ENCODE measurements at places on chromosomes 3 and 15.

DNA sequence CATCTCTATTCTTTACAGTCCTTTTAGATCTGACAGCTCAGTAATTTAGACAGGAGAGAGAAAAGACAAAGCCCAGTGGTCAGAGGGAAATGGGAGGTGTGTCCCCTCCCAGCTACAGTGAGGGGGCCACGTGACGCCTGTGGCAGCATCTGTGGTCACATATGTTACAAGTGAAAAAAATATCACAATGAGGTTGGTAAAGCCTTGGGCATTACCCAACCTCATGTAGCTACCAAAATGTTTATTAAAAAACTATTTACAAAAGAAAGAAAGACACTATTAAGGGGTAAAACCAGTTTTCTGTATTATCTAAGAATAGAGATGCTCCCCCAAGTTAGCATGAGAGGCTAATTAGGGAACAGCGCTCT lies 42.9 kb upstream of the PLCL2 start:
- DNase-seq: no peak

GRCh38 chr3:139304383-139304782 lies 39.4 kb upstream of the MRPS22 start:
- DNase-seq: no peak

DNA sequence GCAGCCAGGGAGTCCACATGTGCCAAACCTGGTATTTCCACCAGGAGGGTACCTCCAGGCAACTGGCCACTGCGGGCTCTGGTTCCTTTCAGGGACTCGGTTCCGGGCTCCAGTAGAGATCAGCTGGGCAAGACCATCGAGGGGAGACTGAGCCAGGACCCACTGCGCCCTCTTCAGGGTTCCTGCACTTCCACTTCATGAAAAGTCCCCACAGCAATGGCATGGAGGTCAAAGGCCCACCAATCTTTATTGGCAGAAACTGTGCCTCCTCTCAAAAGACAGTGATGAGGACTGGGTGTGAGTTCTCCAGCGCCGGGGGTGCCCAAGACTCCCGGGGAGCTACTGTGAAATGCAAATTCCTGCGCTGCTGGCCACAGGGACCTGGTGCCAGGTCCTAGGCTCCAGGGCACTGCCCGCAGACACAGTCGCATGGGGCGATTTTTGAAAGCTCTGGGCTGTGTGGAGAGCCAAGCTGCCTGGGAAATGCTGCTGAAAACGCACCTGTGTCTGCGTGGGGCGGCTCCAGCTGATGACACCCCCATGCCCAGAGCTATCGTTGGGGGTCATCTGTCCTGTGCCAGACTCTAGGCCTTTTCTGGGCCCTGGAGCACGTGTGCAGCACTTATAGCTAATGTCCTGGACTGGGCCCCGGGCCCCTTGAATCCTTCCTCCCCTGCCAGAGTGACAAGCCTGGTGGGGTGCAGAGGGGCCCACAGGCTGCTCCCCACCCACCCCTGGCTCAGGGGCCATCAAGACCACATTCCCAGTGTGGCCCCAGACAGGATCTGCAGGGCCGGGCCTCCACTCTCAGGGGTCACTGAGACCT lies 144.0 kb downstream of the NSMCE3 start:
- DNase-seq: no peak

GRCh38 chr15:62150445-62150844 lies 14.6 kb downstream of the C2CD4B start:
- no peak for DNase-seq

DNA sequence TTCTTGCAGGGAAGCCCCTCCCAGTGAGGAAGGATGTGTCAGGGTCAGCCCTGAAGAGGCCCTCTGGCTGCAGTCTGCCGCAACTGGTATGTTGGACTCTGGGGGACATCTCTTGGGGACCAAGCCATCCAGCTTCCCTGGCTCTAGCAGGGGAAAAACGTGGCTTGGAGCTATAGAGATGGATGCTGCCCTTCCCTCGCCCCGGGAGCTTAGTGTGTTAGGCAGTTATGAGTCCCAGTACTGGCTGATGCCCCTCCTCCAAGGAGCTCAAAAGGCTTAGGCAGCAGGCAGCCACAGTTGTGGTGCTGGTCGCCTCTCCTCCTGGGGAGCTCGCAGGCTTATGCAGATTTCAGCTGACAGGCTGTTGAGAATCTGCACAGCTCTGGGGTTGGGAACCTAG lies 353.1 kb upstream of the GBE1 start:
- DNase-seq: no peak

GRCh38 chr15:67165254-67166253 lies 88.9 kb downstream of the AAGAB start:
- DNase-seq: no peak

GRCh38 chr15:41333026-41333562 lies 413 bp downstream of the NUSAP1 start:
- DNase-seq: no peak

DNA sequence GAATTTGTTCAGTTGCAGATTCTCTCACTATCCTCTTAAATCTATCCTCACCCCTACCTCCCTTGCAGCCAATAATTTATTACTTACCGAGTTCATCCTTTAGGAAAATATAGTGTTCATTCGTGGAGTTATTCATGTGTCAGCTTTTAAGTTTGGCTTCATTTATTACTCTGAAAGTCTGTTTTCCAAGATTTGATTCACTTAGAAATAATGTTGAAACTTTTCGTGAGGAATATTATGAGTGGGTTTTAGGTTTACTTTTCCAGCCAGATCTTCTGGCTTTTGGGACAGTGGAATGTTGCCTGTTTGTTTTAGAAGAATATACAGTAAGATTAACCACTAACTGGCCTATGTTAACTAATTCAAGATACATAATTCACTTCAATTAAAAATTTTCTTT lies 161.0 kb upstream of the CGNL1 start:
- DNase-seq: no peak

DNA sequence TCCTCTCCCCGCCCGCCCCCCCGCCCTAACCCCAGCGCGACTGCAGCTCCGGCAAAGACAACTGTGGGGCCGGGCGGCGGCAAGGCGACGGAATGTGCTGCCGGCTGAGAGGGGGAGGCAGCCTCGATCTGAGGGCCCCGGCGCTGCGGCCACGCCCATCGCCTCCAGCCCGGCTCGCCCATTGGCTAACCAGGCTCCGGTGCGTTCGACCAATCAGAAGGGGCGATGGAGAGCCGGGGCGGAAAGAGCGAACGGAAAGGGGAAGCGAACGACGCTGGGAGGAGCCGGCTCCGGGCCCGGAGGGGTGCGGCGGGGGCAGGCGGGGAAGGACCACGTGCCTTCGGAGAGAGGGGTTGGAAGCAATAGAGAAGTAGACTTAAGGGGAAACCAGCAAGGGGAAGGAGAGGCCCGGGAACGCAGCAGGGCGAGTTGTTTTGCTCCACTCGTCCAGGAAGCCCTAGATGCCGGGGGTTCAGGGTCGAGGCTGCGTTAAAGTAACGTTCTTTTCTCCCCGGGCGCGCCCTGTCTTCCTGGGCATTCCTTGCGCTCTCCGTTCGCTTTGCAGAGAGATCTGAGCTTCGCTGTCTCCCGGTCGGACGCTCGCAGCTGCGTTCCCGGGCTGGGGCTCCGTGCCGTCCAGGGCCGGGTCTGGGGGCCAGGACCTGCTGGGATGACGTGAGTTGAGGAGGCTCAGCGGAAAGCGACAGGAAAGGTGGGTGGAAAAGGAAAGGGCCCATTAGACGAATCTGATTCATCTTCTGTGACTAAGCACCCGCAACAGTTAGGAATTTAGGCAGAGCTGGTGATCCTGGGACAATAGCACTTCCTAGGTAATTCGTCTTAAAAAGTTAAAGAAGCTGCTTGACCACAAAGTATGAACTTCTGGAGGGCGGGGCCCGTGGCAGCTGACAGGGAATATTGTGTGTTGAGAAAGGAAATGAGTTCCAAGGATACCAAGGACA lies at the start of gene KPNA4:
TSS of gene KPNA4 (minus strand) at position 130 of the 962 bp plus-strand sequence. CDS start 289 bp downstream, outside the sequence.
- DNase-seq: peak; percentile 94

DNA sequence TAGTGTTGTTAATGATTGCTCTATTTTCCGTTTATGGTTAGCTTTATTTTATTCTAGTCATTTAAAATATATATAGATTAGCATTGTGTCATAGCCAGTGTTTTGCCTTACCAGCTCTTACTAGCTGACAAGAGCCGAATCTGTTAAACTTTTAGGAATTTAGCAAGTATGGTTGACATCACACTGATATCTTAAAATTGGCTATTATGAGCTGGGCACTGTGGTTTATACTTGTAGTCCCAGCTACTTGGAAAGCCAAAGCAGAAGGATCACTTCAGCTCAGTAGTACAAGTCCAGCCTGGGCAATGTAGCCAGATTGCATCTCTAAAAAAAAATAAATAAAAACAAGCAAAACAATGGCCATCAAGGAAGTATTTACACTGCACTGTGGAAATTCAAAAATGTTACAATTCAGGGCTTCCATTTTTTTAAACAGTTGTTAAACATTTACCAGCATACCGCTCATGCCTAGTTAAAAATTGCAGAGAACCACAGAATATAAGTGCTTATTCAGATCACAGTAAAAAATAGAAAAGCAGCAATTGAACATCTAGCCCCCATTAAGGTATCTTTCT lies 208.4 kb upstream of the CGNL1 start:
- no peak for DNase-seq

DNA sequence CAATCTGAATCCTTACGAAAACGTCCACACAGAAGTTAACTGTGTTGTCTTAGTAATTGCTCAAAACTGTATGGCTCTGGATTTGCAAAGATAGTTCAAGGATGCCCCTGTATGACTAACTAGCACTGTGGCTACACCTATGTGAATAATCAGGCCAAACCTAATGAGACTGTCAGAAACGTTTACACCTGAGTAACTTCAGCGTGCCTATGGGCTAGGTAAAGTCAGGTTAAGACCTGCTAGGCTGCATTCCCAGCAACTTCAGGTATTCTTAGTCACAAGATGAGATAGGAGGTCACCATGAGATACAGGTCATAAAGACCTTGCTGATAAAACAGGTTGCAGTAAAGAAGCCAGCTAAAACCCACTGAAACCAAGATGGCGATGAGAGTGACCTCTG lies 87.8 kb upstream of the PLXND1 start:
- no peak for DNase-seq
